Activated CD4-positive, alpha-beta T cell treated with anti-CD3 and anti-CD28 coated beads, Interleukin-10, Interleukin-2, amounts not matched to agents 100 ng/mL and 50 ng/mL, durations not matched to agents 16 hours and 8 hours (primary cell): ENCODE measurements at places on chromosomes 4 and X.

- no peak for DNase-seq
Measured at GRCh38 chrX:56784666-56785065, 55.6 kb downstream of the NBDY start.

DNA sequence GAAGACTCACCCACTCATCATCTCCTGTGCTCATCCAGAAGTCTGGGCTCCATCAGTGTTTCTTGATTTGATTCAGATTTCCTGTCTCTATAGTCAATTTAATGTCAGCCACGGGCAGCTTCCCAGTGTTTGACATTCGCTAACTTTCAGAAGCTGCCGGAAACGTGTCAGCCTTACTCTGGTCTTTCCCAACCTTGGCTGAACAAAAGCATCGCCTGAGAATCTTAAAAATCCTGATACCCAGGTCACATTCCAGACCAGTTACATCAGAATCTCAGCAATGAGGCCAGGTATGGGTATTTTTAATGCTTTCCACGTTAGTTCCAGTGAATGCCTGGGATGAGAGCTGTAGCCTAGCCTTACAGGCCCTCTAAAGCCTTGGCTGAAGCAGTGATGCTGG, 233.8 kb downstream of the FRMPD4 start:
- peak; percentile 2 for DNase-seq

- no peak for DNase-seq
Measured at GRCh38 chr4:136841526-136841925, 690.8 kb downstream of the PCDH18 start.

DNA sequence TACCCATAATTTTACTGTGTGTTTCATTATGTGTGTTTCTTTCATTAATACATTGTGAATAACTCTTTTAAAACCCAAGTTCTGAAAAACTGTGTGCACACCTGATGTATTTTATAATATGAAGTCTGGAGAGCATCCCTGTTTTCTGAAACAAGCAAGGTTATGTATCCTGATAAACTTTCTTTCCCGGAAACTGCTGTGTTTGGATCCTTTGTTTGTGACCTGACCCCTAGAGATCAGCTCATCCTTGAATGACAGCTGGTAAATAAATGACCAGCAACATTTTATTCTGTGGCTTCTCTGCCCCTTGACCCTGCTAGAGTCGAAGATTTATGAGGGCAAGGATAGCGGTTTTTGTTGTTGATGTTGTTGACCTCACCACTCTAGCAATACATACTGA, 535.6 kb upstream of the ZFP42 start:
- no peak for DNase-seq

DNA sequence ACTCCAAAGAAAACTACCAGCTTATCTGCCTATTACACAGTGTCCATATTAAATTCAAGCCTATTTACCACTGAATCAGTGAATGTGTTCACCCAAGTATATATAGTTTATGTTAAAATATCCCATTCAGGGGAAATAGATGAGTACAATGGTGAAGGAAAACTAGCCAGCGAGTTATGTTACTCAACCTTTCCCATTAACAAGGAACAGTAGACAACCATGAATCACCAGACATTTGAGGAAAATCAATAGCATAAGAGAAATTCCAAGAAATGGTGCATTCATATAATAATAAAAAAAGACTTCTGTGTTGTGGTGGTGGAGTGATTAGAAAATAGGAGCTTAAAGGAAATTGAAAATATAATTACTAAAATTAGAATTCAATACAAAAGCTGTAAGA, 21.3 kb downstream of the IQCM start:
- no peak for DNase-seq

GRCh38 chrX:112901869-112902725, 61.5 kb upstream of the AMOT start:
- DNase-seq, result no peak

GRCh38 chr4:81221303-81222081, 6.5 kb upstream of the PRKG2 start:
- no peak for DNase-seq

- DNase-seq, result no peak
Measured at GRCh38 chr4:125650557-125650956, 335.8 kb downstream of the FAT4 start.

DNA sequence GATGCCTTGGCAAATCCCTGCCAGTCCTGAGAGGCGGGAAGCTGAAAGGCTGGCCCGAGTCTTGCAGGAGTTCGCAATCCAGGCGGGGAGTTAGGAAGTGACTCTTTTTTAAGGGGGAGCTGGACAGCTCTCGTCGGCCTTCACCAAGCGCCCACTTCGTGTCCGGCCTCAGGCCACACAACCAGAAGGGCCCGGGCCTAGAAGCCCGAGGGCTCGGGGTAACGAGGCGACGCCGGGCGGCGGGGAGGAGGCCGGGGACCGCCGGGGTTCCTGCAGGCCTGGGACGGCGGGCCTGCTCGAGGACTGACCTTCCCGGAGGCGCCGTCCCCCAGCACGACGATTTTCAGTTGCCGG, 395 bp downstream of the RAB28 start:
- DNase-seq, result peak; percentile 21

DNA sequence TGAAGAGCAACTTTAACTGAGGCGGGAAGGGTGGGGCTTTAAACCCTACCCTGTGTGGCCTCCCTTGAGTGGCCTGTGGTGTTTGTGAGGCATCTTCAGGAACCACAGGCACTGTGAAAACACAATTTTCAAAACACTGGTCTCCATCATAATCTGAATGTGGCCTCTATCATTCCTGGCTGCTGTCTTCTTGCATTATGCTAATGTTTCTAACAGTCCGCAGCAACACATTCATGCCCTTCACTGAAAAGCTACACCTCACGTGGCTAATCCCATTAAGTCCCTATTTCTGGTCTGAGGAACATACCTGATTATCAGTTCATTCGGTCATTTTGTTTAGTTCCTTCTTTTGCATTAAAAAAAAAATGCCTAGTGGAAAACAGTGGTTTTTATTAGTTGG, 94.6 kb downstream of the F11 start:
- no peak for DNase-seq
